ENCODE measurements at places on chromosomes 5 and 9.

DNA sequence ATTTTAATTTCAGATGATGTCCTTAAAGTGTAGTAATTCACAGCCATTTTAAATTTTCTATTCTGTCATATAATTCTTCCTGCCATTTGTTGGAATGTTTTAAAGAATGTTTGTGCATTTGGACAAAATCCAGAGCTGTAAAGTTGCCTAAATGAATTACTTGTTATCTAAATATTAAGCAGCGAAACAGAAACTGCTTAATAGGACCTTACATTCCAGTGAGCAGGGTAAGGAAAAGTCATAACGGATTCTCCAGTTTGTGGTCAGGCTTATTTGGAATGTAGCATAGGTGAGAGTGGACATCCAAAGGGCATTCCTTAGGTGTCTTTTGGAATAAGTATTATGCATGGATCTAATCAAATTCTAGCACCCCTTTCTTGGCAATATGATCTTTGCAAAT is 410.4 kb upstream of the PTPRD start:
- no peak for DNase-seq

DNA sequence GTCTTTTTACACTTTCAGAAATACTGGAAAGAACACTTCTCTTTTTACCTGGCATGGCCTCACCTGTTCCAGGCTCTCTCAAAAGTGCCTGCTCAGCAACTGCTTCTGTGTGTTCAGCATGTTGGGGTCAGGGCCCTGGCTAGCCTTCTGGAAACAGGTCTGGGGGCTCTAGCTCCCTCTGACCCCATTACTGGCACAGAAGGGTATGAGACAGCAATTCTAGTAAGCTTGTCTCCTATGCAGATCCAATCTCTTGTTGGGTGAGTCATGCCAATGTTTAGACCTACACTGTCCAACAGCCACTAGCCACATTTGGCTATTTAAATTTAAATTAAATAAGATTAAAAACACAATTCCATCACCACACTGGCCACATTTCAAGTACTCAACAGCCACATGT is 80.8 kb downstream of the MAPKAP1 start:
- DNase-seq = no peak

- DNase-seq = no peak
These were observed 2.4 kb upstream of the LCN8 start for GRCh38 chr9:136760424-136760823.

GRCh38 chr5:3590967-3591900 is 4.4 kb upstream of the IRX1 start:
- no peak for DNase-seq

- DNase-seq = no peak
These were observed 84.8 kb downstream of the PDE6A start for GRCh38 chr5:149859746-149860145.

DNA sequence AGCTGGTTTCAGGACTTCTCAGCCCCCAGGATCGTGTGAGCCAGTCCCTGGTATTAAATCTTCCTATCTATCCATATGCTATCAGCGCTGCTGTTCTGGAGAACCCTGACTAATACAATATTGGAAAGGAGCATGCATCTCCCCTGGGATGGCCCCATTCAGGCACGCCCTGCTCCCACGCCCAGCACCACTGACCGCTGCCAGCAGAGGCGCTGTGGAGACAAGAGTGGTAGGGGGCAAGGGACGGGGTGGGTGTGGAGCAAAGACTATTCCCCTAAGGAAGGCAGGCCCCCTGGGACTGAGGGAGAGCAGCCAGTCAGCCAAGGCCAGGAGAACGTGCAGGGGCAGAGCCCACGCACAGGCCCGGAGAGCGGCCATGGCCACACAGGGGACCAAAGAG is 116.0 kb downstream of the VAV2 start:
- no peak for DNase-seq

All from effector CD4-positive, alpha-beta T cell (primary cell).